Calu3 (cell line): ENCODE measurements at places on chromosomes 5 and 9. TPM values are rescaled to one million over a fixed set of nuclear protein-coding genes. Genes with fewer than 3 reads are reported as not detected.

DNA sequence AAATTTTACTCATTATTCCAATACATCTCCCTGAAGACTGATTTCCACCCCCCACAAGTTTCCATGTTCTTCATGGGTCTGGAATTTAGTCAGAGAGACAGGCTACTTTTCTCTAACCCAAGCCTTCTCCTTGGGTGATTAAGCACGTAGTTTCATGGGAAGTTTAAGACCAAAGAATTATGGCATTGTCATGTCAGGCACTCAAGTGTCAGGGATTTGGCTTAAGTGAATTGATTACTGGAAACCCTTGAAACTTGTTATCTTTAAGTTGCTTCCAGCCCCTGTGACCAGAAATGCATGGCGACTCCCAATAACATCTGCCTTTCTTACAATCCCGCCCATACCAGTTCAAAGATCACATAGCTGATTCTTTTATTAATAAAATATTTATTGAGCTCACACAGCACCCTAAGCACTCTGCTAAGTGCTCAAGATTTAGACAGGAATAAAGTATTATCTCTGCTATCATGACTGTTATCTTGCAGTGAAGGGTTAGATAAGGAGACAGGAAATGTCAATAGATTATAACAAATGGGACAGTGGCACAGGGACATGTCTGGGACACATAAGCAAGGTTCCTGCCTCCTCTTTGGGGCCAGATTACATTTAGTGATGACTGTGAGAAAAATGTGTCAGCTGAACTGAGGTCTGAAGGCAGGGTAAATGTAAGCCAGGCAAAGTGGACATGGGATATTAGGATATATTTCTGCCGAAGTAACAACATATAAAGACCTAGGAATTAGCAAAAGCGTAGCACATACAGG lies 241.2 kb upstream of the TNC start:
- DNase-seq = no peak

DNA sequence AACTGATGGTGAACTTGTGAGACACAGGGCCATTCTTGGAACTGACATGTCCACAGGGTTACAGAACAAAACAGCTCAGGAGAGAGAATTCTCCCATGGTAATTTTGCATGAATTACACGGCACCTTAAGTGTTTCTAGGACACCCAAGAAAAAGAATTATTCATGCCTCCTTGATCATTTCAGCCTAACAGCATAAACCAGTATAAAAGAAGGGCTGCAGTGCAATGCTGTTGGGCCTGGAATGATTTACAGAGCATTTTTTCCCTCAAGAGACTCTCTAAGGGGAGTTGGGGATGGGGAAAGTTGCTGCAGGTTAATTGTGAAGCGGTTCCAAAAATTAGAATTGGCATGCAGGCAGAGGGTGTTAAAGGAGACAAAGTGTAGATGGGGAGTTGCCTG lies 136.4 kb upstream of the FBXL7 start:
- DNase-seq = no peak

DNA sequence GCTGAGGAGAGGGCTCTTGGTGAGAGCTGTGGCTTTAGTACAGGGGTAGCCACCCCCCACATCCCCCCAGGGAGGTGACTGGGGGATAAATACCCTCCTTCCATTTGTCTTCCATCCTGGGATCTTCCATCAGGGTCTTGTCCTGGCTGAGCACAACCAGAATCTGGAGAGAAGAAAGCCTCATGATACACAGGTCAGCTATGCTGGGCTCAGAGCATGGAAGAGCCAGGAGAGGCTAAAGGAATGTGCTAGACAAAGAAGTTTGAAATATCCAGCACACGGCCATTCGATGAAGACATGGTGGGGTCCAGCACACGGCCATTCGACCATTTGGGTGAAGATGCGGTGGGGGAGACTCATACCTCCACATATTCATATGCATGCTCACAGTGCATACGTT lies 30.0 kb downstream of the ROPN1L start:
- no peak for DNase-seq

DNA sequence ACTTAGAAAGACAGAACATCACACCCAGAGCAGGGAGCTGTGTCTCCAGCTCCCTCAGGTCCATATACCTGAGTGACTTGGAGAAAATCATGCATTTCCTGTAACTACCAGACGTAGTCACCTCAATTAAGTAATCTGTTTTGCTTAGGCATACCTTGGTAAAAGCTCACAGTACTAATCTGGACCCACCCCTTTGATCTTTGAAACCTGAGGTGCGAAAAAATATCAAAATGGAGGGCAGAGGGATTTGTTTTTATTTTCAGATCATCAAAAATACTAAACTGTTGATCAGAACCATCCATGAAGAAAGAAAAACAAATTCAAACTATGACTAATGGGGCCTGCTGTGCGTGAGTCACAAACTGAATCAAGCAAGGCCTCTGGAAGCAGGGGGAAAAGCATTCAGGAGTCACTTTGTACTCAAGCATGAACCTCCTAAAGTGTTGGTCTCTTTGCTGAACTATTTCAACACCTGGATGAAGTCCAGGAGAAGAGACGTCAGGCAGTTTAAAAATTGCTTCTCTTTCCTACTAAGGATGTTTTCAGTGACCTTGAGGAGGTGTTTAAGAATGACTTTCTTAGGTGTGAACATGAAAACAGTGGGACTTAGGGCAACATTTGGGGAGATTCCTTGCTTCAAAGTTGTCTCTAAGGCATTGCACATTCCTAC lies 76.3 kb downstream of the MUSK start:
- peak; percentile 44 for DNase-seq

DNA sequence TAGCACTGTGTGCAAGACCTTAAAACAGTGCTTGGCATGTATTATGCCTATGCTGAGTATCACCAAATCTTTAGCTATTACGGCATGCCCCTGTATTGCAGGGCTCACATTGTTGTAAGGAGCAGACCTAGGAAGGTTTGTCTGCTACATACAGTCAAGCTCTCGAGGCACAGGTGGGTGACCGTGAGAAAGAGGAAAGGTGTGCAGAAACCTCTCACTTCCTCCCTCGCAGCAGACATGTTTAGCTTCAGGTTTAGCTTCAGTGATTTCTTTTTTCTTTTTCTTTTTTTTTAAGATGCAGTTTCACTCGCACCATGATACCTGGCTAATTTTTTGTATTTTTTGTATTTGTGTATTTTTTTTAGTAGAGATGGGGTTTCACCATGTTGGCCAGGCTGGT lies 275.8 kb upstream of the RIOK2 start:
- DNase-seq = no peak

STK32A gene
- total RNA-seq = 29.5 and 32.5 TPM in 2 replicates

GRCh38 chr5:174617285-174617684 lies 107.1 kb upstream of the MSX2 start:
- no peak for DNase-seq

- DNase-seq = no peak
These were observed 193.3 kb upstream of the SNX2 start for GRCh38 chr5:122581629-122582028.

DNA sequence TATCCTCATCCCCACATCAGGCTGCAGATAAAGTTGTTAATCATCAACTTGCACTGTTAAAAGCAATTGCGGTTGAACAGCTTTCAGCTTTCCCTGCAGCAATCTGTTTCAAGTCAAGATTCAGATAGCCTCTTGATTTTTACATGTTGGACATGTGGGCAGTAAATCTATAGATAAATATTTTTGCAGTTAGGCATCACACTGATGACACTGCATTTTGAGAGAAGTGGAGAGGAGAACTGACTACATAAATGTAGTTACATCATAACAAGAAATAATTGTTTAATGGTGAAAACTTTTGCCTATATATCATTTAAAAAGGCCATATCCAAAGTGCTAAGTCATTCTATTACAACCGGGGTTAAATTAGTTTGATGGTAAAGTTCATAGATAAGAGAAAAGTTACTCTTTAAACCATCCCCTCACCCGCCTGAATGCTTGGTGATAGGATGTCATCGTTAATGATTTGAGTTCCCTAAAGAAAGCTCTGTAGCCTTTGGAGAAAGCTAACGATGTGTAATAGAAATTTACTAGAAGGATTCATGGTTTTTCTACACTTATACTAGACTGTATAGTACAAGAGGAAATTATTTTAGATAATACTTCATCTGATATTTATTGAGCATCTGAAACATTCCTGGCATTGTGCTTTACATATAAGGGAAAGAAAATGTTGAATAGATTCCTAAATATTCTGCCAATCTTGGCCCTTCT lies 30.8 kb upstream of the ALDH1A1 start:
- no peak for DNase-seq

GRCh38 chr5:155948576-155948975 lies 378.4 kb upstream of the SGCD start:
- DNase-seq = no peak

RNF180 gene
- 2.1 and 2.4 TPM in 2 replicates for total RNA-seq

ECSCR gene
- not detected in 2 replicates for total RNA-seq

GRCh38 chr5:95725937-95726810 lies 5.0 kb upstream of the RHOBTB3 start:
- DNase-seq = no peak

GRCh38 chr9:73129941-73130685 lies 21.6 kb upstream of the ANXA1 start:
- DNase-seq = no peak

DNA sequence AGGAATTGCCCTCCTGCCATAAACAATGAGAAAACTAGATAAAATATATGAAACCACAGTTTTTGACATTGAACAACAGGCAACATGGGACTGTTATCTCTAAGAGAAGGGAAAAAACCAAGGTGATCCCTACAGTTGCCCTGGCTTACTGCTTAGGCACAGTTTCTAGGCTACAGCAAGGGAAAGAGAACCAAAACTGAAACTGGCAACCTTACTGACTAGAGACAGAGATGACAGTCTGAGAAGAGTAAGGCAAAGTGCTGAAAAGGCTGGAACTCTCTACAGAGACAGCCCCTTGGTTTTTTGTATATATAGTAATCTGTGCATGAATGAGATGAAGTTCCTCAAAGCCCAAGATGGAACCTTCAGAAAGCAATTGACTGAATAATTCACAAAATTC lies 36.2 kb upstream of the REEP2 start:
- no peak for DNase-seq

PRLR gene
- 0.59 and 1.2 TPM in 2 replicates for total RNA-seq

DNA sequence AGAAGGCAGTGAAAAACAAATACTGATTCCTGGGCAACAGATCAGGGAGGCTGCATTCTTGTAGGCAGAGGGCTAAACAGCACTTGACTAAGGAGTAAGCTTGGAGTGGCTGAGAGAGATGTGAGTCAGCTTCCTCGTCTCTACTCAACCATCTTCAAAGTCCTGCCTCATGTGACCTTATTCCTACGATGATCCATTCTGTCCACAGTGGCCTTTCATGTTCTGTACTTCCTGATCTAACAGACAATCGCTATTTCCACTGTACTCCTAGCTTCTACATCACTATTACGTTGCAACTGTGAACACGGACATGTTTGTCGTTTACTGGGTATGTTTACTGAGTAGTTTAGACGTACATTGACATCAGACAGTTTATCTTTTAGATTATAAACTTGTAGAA lies 365.4 kb downstream of the ARL15 start:
- DNase-seq = no peak

DNA sequence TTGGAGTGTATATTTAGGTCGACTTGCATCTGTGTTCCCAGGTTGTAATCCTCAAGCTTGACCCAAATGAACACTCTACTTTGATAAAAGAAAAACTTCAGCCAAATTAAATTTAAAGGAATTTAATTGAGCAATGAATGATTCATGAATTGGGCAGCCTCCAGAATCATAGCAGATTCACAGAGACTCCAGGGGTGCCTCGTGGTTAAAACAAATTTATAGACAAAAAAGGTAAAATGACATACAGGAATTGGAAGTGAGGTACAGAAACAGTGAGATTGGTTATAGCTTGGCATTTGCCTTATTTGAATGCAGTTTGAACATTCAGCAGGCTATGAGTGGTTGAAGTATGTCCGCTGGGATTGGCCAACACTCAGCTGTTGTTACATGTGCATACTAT lies 21.6 kb upstream of the SPATA31D4 start:
- no peak for DNase-seq

PCDHGA9 gene
- total RNA-seq = 16.0 and 18.1 TPM in 2 replicates

- no peak for DNase-seq
These were observed 82.4 kb downstream of the SH3RF2 start for GRCh38 chr5:146018514-146019375.

DNA sequence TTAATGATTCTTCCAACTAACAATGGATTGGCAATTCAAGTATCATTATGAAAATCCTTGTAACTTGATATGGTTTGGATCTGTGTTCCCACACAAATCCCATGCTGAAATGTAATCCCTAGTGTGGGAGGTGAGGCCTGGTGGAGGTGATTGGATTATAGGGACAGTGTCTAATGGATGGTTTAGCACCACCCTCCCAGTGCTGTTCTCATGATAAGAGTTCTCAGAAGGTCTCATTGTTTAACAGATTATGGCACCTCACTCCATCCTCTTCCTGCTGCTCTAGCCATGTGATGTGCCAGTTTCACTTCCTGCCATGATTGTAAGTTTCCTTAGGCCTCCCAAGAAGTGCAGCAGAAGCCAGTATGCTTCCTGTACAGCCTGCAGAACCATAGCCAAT lies 1116.2 kb upstream of the EDIL3 start:
- no peak for DNase-seq

MARVELD2 gene
- 40.9 and 46.0 TPM in 2 replicates for total RNA-seq

C9orf85 gene
- total RNA-seq = 8.3 and 9.8 TPM in 2 replicates

PHF24 gene
- total RNA-seq = not detected in 2 replicates
